ENCODE measurements at places on chromosomes 12 and 14.

DNA sequence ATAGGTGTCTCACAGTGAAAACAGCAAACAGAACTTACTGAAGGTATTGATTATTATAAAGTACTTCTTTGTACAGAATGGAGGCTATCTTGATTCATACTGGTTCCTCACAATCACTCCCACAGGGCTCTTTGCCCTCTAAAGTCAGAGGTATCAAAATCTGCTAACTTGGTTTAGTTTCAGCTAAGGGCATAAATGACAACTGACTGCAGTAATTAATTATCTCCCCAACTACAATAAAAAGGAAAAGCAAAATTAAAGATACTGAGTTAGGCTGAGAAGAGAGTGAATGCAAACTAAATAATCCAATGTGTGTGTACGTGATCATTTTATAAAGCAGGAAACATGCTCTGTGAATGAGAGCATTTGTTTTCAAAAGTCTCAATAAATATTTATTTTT lies 338.7 kb downstream of the ACSS3 start:
- no peak overlapping the region for H3K4me3 ChIP-seq
- no peaks in the 10 kb centered on the region for H3K4me1 ChIP-seq
- H3K27ac ChIP-seq = no peak overlapping the region
- no peak for DNase-seq
- H3K27me3 ChIP-seq = no peaks in the 10 kb centered on the region
- no peaks in the 10 kb centered on the region for H3K36me3 ChIP-seq

- no peaks in the 10 kb centered on the region for H3K27me3 ChIP-seq
- H3K4me3 ChIP-seq = peak overlapping the region; percentile 93
- H3K4me1 ChIP-seq = peaks cover 28% of the 10 kb centered on the region
- no peak for DNase-seq
Measured at GRCh38 chr12:6494258-6494743, 399 bp downstream of the NCAPD2 start.

DNA sequence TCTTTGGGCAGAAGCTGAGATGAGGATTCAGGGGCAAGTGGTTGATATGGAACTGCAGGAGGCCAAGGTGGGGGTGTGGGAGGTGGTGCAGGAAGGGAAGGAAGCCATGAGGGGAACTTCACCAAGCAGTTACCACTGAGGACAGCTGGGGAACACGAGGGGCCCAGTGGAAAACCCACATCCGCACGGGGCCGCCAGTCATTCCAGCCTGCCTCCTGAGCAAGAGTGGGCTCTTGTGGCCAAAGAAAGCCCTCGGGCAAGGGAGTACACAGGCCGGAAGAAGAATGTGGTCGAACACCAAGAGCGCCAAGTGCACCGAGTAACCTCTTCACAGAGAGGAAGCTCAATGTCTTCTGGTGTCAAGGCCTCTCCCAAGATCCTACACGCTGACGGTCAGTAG lies 252.2 kb upstream of the FOXN3 start:
- H3K36me3 ChIP-seq = no peaks in the 10 kb centered on the region
- no peak overlapping the region for H3K4me3 ChIP-seq

GRCh38 chr12:91986084-91986483 lies 159.6 kb downstream of the BTG1 start:
- H3K27me3 ChIP-seq = no peaks in the 10 kb centered on the region
- H3K4me1 ChIP-seq = peaks cover 18% of the 10 kb centered on the region
- no peak overlapping the region for H3K27ac ChIP-seq
- DNase-seq = no peak
- H3K4me3 ChIP-seq = no peak overlapping the region

DNA sequence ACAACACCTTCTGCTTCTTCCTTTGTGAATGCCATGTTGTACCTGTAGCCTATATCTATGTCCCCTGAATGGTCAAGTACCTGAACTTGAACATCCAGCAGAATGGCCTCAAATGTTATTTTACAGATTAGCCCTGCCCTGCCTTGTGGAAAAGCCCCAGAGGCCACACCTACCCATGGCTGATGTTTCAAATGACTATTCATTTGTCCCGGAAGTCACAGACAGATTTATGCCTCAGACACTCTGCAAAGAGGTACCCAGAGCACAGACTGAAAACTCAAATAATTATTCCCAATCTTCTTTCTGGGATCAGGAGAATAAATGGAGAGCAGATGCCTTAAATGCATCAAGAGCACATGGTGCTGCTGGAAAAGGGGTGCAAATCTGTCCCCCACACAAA lies 13.0 kb upstream of the DPF3 start:
- no peak overlapping the region for H3K4me3 ChIP-seq
- H3K27ac ChIP-seq = no peak overlapping the region
- H3K27me3 ChIP-seq = no peaks in the 10 kb centered on the region
- no peaks in the 10 kb centered on the region for H3K36me3 ChIP-seq
- H3K4me1 ChIP-seq = no peaks in the 10 kb centered on the region

DNA sequence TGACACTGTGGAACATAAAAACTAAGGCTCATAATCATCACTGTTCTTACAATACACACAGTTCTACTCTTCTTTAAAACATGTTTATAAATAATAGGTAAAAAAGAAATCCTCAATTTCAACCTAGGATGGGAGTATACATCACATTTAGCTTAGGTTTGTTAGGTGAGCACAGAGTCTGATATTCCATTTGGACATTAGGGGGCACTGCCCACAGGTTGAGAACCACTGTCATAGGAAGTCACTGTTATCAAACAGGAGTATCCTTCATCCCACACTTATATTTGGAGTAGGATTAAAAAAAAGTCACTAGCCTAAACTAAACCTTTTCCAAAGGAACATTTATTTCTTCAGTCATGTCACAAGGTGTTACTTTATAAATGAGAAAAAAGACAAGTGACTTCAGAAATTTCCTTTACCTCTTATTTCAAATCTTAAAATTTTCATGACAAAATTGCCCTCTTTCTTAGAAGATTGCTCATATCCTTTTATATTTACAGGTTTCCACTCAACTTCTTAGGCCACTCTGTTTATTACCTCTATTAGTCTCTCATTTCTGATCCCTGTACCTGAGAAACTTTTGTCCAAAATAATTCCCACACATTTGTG lies 240.6 kb downstream of the CPNE8 start:
- no peak overlapping the region for H3K4me3 ChIP-seq
- no peaks in the 10 kb centered on the region for H3K4me1 ChIP-seq
- no peaks in the 10 kb centered on the region for H3K27me3 ChIP-seq
- H3K27ac ChIP-seq = no peak overlapping the region
- no peak for DNase-seq

GRCh38 chr14:33747749-33748148 lies 203.1 kb downstream of the EGLN3 start:
- no peaks in the 10 kb centered on the region for H3K27me3 ChIP-seq
- no peaks in the 10 kb centered on the region for H3K4me1 ChIP-seq
- no peak for DNase-seq
- H3K36me3 ChIP-seq = no peaks in the 10 kb centered on the region
- H3K4me3 ChIP-seq = no peak overlapping the region

DNA sequence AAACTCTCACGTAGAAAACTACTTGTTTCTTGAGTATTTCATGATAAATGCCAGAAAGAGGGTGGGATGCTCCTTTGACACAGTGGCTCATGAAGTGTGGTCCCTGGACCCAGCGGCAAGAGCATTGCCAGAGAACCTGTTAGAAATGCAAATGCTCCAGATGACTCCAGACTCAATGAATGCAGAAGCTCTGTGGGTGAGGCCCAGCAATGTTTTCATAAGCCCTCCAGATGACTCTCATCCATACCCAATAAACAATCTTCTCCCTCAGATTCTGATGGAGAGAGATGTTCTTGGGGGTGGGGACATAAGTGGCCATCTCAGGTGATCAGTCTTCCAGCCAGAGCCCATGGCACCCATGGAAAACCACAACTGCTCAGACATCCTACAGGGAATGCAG lies 88.9 kb downstream of the SMOC1 start:
- no peak overlapping the region for H3K27ac ChIP-seq
- no peaks in the 10 kb centered on the region for H3K27me3 ChIP-seq
- H3K36me3 ChIP-seq = no peaks in the 10 kb centered on the region
- H3K4me3 ChIP-seq = no peak overlapping the region
- no peak for DNase-seq

GRCh38 chr12:50390316-50390741 lies 6.1 kb downstream of the FAM186A start:
- H3K4me1 ChIP-seq = no peaks in the 10 kb centered on the region
- no peak overlapping the region for H3K27ac ChIP-seq
- no peaks in the 10 kb centered on the region for H3K27me3 ChIP-seq
- DNase-seq = no peak
- H3K4me3 ChIP-seq = no peak overlapping the region
- no peaks in the 10 kb centered on the region for H3K36me3 ChIP-seq

GRCh38 chr14:50821510-50822464 lies 9.2 kb downstream of the NIN start:
- no peaks in the 10 kb centered on the region for H3K27me3 ChIP-seq
- peak overlapping the region; percentile 36 for H3K4me3 ChIP-seq
- peak; percentile 73 for DNase-seq
- peaks cover 88% of the 10 kb centered on the region for H3K4me1 ChIP-seq
- H3K36me3 ChIP-seq = peaks cover 8% of the 10 kb centered on the region

DNA sequence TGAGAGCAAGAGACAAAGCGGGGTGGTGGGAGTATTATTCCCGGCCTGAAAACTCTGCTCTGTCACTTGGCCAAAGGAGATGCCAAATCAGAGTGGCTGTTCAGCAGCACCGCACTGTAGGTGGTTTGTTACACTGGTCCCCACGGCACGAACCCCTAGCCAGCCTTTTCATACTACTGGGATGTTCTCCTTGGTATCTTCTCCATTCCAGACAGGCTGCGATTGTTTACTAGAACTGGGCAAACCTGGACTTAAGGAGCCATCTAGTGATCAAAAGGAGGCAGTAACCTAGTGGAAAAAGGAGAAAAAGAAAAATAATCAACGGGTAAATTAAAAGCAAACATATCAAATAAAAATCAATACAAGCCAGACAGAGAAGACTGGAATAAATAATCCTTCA lies 58.9 kb upstream of the TMTC2 start:
- no peaks in the 10 kb centered on the region for H3K4me1 ChIP-seq
- H3K27me3 ChIP-seq = no peaks in the 10 kb centered on the region
- no peak overlapping the region for H3K27ac ChIP-seq
- no peak for DNase-seq

- no peak overlapping the region for H3K4me3 ChIP-seq
- no peaks in the 10 kb centered on the region for H3K36me3 ChIP-seq
- no peak overlapping the region for H3K27ac ChIP-seq
- no peak for DNase-seq
Measured at GRCh38 chr12:109617491-109617890, 43.9 kb downstream of the MVK start.

DNA sequence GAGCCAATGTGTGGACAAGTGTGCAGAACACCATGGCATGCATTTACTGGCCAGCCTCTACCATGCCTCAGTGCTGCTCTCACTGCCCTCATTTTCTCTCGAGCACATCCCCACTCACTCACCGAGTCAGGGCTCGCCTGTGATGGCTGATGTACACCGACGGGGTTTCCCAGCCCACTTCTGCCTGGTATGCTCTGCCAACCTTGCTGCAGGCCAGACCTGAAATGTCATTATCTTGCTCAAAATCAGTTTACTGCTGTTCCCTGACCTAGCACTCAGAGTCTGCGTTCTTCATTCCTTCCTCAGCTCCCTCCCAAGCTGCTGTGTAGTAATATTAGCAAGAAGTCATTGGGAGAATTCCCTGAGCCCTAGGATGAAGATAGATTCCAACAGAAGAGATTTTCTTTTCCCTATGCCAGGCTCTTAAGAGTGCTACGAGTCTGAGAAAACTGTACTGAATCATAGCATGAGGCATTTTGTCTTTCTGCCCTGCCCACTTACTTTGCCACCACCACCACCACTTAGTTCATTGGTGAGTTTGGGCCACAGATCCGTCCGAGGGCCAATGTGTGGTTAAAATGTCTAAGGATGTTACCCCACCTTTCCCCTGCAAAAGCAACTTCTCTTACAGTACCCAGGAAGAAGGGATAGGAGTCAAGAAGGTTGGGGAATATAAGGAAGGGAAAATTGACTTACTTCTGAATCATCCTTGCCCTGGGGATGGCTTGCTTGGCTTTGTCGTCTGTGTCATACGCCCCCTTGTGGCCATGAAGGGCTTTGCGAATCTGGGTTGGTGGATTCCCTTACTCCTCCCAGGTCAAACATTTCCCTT lies 51.0 kb downstream of the BMAL2 start:
- no peak overlapping the region for H3K4me3 ChIP-seq
- no peaks in the 10 kb centered on the region for H3K4me1 ChIP-seq
- peak; percentile 44 for DNase-seq
- no peaks in the 10 kb centered on the region for H3K27me3 ChIP-seq
- no peaks in the 10 kb centered on the region for H3K36me3 ChIP-seq

All from CD8-positive, alpha-beta memory T cell (primary cell).